ENCODE measurements at places on chromosomes 7 and 10.

DNA sequence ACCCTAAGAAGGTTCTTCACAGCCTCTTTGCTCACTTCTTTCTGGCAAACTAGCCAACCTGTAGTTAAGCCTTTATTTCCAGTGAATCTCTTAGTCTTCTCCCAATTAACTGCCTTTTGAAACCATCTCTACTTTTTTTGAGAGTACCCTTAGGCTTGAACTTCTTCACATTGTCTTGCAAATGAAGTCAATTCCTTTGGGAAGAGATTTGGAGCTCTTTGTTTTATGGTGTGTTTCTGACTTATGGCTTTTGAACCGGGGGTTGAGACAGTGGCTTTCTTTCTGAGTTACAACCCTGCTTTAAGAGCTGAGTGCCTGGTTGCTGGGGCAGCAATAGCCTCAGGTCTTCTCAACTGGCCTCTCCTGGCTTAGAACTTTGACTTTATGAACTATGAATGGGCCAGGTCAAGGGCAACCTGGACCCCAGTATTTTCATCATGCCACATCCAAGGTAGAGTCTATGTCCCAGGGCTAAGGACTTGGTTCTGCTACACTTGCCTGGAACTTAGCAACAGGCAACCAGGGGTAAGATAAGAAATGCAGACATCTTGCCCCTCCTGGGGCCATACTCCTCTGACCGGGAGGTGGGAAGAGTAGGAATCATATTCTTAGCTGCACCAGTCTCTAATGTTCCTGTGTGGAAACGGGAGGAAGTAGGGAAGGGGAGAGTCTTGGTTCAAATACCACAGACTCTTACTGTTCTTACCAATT, 53.0 kb downstream of the SP4 start:
- no peak for DNase-seq

DNA sequence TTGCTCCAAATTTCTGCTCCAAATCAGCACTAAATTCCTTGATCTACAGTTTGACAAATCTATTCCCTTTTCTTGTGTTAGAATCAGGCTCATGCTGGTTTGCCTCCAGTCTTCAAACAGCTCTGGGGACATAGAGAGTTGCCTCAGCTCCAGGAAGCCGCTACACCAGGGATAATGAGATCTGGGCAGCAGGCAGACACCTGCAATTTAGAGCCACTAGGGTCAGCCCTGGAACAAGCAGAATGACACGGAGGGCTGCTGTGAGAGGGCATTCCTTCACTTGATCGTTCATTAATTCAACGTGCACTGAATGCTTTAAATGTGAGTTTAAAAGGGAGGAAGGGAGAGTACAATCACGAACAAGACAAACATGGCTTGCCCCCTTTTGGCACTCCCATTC, 3.7 kb upstream of the ELMO1 start:
- DNase-seq, result no peak

- DNase-seq, result no peak
Observed at GRCh38 chr7:81007051-81007450, 88.2 kb upstream of the SEMA3C start.

DNA sequence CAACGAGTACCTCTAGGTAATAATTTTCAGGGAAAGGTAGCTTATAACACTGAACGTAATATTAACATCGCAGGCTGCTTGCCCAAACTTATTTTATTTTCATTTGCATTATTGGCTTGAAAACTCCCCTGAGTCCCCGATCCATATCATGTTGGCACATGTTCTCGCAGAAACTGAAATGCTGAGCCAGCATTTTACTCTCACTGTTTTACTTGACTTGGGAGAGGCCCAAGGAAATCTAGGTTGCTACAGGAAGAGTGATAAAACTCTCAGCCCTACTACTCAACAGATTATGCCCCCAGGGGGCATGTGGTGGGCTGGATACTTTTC, 183.5 kb upstream of the HABP2 start:
- no peak for DNase-seq

GRCh38 chr10:3763852-3764625, 21.0 kb downstream of the KLF6 start:
- DNase-seq, result no peak

DNA sequence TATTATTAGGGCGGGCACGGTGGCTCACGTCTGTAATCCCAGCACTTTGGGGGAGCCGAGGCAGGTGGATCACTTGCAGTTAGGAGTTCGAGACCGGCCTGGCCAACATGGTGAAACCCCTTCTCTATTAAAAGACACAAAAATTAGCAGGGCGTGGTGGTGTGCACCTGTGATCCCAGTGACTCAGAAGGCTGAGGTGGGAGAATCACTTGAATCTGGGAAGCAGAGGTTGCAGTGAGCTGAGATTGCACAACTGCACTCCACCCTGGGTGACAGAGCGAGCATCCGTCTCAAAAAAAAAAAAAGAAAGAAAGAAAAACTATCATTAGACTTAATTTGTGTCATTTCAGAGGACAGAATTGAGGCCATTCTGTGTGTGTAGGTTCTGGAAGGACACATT, 752.7 kb upstream of the GALNT17 start:
- DNase-seq, result no peak

DNA sequence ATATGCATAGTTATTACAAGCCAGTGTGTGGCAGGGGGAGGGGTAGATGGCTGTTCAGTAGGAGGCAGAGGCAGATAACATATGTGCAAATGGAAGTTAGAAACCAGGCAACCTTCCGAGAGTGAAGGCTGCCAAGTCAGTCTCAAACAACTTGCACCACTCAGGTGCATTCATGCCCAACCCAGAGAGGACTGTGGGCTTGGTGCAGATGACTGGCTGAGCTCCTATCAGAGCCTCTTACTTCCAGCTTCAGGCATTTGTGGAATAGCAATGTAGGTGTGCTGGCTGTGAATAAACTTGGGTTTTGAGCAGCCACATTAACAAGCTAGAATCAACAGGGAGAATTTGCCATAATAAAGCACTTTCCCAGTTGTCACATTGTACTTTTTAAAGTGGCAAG, 789.8 kb downstream of the PHTF2 start:
- DNase-seq, result no peak

- no peak for DNase-seq
Observed at GRCh38 chr10:131735577-131735976, 165.2 kb upstream of the PPP2R2D start.

DNA sequence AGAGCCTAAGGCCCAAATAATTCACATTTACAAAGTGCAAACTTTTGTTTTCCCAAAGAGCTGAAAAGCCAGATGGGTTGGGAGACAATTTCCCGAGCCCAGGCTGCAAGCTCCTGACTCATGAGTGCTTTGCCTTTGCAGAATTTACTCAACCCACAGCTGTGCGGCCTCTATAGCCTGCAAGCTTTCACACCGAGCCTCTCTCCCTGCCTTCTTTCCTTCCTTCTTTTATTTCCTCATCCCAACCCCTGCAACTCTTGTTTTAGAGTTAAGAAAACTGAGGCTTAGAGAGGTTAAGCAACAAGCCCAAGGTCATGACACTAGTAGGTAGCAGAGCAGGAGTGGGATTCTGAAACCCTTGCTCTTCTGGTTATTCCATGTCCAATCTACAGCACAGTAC, 203.0 kb upstream of the GPR26 start:
- DNase-seq, result no peak

- no peak for DNase-seq
Observed at GRCh38 chr7:119842786-119843185, 430.2 kb upstream of the KCND2 start.

GRCh38 chr10:98045785-98046389, 15.5 kb upstream of the CRTAC1 start:
- peak; percentile 76 for DNase-seq

DNA sequence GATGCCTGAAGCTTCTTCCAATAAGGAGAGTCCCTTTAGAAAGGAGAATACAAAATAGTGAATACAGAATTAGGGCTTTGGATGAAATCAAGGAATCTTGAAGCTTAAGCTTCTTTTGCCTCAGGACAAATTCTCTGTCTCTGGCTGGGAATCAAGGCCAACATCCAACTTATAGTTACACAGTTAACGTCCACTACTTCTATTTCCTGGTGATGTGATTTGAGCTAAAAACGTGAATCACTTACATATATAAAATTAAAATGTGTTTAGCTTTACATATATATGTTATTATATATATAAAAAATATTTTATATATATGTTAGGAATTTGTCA, 11.4 kb upstream of the INPP5F start:
- peak; percentile 39 for DNase-seq

GRCh38 chr7:127287133-127287532, 34.4 kb upstream of the GRM8 start:
- no peak for DNase-seq

- DNase-seq, result no peak
Observed at GRCh38 chr10:88082806-88083596, 219.6 kb downstream of the PTEN start.

DNA sequence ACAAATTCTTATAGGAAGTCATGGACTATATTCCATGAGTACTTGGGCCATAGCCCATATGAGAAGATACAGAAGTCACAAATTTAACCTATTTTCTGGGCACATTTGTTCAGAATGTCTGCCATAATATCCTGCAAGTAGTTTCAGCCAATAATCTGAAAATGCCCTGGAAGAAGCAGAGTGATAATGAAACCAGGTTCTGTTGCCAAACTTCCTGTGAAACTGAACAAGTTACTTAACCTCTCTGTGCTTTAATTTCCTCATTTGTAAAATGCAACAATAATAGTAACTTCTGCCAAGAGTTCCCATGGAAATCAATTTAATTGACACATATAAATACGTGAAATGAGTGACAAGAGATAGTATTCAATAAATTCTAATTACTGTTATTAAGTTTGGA, 88.8 kb downstream of the SEMA3C start:
- DNase-seq, result no peak

DNA sequence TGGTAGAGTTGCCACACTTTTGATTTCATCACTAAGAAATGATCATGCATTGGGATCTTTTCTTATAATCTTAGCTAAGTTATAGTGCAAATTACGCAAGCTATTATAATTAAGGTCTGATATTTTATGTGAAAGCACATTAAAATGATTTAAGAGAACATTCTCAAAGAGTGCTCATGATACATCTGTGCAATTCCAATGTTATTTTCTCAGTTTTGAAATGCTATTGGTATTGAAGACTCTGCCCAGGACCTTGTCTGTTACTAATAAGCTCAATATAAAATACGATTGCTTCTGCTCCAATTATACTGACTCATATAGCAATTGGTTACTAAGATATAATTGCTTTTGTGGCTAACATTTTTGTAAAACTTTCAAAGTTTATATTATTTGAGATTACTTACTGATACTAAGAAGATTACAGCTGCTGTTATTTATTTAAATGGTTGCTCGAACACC, 180.9 kb downstream of the ADAM12 start:
- DNase-seq, result no peak

DNA sequence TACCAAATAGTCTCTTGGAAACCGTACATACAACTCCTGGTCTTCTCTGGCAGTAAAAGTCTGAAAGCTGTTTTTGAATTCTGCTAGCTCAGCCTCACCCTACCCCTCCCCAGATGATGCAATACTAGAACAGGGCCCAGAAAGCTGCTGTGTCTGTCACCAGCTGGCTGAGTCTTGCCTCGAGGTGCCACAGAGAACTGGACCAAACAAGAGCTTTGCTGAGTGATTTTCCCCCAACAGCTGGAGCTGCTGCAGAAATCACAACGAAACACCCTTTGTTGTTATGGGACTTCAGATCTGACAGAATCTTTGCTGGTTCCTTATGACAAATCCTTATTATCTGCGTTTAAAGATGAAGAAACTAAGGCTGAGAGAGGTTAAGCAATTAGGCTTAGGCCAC, 134.1 kb downstream of the SPAG6 start:
- no peak for DNase-seq

GRCh38 chr10:3625959-3626751, 158.9 kb downstream of the KLF6 start:
- no peak for DNase-seq

DNA sequence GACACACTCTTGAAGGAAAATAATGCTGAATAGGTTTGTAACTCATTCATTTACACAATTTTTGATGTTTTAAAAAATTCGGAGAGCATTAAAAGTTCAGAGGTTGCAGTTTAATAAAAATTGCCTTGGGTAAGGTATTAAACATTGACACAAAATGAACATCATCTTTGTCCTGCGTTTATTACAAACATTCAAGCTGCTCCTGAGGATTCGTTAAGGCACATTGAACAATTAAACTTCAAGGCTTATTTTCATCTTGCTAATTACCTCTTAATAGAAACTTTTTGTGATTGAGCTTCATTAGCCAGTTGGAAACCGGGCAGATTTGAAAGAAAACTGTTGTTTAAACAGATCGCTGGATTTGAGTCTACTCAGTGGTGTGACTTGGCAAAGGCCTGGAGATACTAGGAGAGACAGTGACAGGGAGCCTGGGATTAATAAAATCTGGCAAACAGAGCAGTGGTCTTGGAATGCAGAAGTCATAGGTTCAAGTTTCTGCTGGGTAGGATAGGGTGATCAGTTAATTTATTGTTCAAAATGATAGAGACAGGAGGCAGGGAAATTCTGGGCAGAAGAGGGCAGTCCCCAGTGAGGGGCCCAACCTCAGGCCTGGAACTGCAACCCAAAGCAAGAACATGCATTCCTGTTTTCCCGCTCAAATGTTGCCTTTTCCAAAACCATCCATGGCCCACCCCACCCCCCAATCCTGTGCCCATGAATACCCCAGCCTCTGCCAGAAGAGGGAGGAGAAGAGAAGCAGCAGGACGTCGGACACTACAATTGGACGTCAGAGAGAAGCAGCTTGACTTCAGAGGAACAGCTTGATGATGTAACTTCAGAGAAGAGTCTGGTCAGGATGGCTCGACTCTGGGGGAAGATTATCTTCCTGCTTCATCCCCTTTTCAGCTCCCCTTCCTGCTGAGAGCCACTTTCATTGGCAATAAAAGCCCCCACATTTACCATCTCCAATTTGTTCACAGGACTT, 43.5 kb upstream of the SLC35G1 start:
- no peak for DNase-seq

DNA sequence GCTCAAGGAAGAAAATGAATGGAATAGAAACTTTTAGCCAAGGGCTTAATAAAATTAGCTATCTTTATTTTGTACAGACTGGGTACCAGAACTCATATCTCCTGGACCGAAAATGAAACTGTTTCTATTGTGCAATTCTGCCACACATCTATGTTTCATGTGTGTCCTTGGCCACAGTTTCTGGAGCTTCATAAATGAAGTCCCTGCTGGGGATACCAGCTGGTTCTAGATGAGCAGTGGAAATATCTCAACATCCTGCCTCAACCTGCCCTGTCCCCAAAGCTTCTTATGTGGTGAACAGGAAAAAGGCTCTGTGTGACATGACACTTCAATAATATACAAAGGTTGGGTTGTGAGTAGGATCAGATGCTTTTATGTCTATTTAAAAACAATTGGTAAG, 310.1 kb upstream of the SORCS1 start:
- no peak for DNase-seq

- DNase-seq, result no peak
Observed at GRCh38 chr10:93940881-93941280, 47.1 kb downstream of the SLC35G1 start.
